CD4-positive, alpha-beta T cell treated with Interleukin-15 for 1 hour (primary cell): ENCODE measurements at places on chromosomes 6 and 20.

GRCh38 chr6:75147512-75147911, 58.3 kb downstream of the COL12A1 start:
- DNase-seq = no peak

DNA sequence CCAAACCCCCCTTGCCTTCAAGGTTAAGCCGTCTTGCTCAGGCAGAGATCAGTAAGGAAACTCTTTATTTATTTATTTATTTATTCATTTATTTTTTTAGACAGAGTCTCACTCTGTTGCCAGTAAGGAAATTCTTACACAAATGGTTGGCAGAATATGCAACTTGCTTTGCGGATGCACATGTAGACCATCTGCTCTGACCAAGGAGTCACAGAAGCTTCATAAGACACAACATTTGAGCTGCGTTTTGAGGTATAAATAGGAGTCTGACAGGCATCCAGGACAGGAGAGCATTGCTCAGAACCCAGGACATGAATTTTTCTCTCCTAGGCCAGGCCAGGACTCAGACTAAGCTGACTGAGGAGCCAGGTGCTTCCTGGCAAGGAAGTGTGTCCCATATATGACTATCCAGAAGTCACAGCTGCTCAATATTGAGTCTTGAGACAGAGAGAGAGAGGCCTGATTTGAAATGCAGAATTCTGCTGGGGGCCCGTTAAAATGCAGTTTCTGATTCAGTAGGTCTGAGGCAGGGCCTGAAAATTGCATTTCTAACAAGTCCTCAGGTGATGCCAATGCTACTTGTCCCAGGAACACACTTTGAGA, 43.9 kb downstream of the HLA-A start:
- DNase-seq = no peak

DNA sequence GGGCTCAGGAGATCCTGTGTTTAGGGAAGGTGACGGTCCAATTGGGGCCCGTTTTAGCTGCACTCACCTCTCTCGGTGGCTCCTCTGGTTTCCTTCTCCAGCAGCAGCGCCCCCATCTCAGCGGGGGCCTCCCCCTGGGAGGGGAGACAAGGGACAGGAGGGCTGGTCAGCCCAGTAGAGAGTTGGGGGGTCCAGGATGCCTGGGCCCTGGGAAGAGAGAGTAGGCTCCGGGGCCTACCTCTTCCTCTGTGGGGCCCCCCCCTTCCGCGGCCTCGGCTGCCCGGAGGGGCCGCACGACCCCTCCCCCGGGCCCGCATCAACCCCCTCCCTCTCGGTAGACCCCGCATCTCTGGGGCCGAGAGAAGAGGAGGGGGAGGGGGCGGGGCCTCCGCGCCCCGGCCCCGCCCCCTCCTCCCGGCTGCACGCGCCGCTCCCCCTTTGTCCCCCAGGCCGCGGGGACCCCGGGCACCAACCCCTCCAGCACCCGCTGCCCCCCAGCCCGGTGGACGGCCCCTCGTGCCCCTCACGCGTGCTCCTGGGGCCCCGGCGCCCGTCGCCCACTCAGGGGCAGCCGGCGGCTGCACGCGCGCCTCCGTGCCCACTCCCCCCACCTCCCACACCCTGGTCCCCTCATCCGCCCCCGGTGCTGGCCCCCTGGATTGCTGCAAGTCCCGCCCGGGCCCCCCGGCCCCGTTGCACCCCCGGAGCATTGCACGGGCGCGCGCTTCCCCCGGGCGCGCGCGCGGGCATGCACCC, 464 bp downstream of the EHMT2 start:
- DNase-seq = no peak

DNA sequence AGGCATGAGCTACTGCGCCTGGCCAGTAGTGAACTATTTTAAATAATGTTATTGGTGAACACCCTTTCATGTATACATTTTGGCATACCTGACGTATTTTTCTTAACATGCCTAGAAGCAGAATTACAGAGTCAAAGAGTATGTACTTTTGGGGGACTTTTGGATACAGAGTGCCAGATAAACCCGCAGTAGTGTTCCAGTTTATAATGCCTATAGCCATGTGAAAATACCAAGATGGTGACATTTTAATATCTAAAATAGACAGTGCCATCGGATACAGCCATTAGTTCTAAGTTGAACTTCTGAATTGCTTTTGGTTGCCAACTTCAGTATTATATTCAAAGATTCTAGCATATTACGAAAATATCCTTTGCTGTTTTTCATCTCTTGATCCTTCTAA, 20.3 kb downstream of the TM9SF4 start:
- no peak for DNase-seq

DNA sequence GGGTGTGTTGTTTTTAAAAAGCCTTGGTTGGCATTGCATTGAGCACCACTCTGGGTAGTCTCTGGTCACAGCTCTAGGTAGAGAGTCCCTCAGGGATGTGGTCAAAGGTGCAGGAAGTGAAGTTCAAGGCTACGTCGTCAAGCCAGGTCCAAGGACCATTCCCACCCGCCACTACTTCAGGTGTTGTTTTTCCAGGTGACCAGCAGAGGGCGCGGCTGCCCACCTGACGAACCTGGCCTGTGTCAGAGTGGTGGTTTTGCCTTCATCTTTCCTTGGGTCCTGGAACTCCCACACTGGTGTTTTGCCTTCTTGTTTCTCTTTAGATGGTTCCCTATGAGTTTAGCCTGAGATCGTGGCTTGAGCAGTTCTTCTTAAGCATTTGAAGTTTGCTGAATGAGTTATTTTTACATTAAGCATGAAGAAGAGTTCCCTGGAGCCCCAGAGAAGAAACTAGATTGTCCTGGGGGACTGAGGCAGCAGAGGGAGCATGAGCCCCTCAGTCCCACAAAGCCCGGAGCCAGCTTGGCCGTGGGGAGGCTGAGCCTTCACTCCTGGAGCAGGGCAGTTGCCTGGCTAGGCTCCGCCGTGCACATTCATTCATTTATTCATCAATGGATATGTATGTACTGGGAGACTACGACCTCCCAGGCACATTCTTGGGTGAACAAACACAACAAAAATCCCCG, 5.6 kb upstream of the PHACTR3 start:
- DNase-seq = no peak

DNA sequence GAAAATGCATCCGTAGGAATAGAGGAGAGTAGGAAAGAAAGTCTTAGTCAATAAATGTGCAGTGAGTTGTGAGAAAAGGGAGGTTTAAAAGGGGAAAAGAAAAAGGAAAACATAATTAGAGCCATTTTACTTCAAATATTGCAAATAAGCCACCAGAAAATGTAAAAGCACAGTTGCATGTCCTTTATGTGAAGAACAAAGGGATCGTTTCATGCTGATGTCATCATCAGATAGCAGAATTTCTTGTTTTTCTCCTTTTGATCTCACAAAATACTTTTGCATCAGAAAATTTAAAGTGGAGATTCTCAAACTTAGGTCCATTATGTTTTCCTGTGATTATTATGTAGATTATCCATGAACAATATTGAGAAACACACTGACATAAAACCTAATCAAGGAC, 166.7 kb downstream of the HAO1 start:
- no peak for DNase-seq

GRCh38 chr6:124682751-124683150, 279.5 kb upstream of the RNF217 start:
- no peak for DNase-seq

DNA sequence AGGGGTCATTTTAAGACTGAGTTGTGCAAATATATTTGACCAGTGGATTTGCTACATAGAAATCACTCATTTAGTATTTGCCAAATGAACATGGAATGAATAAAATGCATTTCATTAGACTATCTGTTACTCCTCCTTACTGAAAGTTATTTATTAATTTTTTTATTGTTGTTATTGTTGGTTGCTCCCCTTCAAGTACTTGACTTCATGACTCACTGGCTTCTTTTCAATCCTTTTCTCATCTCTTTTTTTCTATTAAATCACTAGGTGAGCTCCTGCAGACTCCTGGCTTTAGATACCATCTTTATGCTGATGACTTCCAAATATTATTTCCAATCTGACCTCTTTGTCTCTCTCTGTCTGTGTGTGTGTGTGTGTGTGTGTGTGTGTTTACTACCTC, 192.2 kb upstream of the FAM83B start:
- no peak for DNase-seq

DNA sequence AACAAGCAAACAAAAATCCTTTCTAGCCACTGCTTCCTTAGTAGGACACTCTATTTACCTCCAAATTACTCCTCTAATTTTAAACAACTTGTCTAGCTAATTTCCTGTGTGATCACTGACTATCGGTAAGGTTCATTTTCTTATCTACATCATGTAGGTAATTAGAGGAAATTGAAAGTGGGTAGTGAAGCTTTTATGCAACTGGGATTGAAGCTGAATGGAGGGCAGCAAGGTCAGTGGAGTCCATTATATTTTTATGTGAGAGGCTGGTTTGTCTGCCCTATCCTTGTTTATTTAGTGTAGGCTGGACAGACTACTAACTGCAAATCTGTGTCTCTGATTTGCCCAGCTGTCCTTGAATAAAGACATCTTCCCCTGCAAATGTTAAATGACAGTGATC, 88.5 kb upstream of the SIM1 start:
- no peak for DNase-seq

- no peak for DNase-seq
Observed at GRCh38 chr6:31875877-31876276, 2.9 kb downstream of the SLC44A4 start.

DNA sequence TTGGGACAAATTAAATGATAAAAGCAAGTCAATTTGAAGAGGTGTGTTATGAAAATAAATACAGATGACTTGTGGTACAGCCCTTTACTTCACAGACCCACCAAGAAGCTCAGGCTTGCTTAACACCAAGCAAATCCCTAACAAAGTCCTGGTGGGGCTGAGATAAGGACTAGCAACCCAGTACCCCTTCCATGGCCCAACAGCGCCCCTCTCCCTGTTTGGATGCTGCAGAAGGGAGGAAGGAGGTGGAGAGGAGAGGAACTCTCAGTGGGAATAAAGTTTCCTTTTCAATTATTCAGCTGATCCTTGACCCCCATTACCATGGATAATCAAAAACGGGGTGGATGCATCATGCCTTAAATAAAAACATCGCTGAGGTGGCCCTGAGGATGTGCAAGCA, 4.5 kb upstream of the ZNF831 start:
- DNase-seq = no peak

- no peak for DNase-seq
Observed at GRCh38 chr6:39923861-39924260, 10.4 kb downstream of the MOCS1 start.

DNA sequence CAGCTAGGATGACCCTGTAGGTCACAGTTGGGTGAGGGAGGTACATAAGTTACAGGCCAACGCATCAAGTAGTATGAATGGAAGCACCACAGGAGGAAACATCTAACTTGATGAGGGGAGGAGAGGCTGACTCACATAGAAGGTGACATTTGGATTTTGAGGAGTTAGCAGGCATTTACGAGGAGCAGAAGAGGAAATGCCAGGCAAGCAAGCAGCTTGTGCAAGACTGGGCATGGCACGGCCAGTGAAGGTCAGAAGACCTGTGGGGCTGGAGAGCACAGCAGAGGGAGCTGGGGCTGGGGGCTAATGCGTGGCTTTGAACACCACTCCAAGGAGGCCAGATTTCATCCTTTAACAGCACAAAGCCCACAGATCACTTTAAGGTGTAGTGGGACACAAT, 37.8 kb downstream of the MUC22 start:
- DNase-seq = no peak

DNA sequence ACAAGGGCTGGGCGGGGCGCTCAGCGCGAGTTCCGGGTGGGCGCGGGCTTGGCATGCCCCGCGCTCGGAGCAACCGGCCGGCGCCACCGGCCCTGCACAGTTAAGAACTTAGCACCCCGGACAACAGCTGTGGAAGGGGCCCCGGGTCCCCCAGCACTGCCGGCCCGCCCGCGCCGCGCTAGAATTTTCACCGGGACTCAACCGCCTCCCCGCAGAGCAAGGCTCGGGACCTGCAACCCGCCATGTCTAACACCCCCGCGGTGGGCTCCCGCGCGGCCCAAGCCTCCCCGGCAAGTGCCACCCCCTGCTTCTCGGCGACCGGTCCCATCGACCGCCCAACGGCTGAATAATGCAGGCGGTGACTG, 5.2 kb upstream of the PSMG4 start:
- DNase-seq = no peak
